ENCODE measurements at places on chromosomes 6 and 20. TPM values are rescaled to one million over a fixed set of nuclear protein-coding genes. Genes with fewer than 3 reads are reported as not detected.

The PTGIS gene
- total RNA-seq, result 38.3 TPM

DNA sequence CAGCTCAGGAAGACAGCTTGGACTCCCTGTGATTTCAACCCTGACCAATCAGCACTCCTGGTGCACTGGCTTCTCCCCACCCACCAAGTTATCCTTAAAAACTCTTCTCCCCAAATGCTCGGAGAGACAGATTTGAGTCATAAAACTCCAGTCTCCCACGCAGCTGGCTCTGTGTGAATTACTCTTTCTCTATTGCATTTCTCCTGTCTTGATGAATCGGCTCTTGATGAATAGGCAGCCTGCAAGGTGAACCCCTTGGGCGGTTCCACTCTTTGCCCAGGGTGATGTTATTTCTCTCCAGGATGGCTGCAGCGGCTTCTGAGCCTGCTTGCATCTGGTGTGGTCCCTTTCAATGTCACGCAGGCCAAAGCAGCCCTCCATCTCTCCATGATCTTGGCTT, 12.4 kb downstream of the SLC52A3 start:
- no peak for DNase-seq

GRCh38 chr6:30887901-30888815, 3.8 kb downstream of the DDR1 start:
- no peak for DNase-seq

- peak; percentile 64 for DNase-seq
These were observed 69.0 kb downstream of the MOCS1 start for GRCh38 chr6:39865011-39865888.

The FIG4 gene
- 14.4 TPM for total RNA-seq
